ENCODE measurements at places on chromosomes 13 and 19.

- no peak for DNase-seq
Measured at GRCh38 chr19:57566396-57567265, 7.0 kb upstream of the ZNF550 start.

DNA sequence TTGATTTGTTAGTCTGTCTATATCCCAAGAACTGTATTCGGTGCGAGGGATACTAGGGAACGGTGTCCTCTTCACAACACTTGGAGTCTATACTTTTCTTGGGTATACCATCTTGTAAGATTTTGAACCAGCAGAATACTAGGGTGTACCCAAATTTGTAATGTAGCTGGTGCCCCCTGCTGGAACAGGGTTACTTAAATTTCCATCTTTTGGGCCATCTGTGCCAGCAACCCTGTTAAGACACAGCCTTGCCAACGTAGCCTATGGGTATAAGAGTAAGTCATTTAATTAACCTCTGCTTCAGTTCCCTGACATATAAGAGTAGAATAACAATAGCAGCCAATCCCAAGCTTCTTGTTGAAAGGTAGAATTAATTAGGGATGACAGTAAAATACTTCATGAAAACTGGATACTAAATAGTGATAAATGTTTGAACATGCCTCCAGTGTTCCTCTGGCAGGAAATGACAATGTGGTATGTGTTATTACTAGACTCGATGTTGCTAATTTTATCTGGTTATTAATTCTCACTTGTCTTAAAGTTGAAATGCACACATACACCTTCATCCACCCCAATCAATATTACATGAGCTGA, 607.6 kb downstream of the FGF9 start:
- peak; percentile 19 for DNase-seq

DNA sequence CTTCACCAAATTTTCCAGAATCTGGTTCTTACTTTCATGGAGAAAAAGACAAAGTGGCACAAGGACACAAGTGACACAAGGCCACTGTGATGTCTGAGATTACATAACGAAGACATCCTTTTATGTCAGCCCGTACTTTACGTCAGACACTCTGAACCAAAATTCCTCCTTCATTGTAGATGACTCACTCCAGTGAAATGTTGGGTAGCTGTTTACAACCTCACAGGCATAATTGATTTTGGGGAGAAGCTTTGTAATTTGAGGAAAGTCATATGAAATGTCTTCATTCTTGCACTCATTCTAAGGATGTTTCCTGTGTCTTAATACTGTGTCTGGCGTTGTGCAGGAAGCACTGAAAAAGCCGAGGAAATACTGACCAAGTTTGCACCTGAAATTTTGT, 20.0 kb upstream of the LGALS14 start:
- no peak for DNase-seq

DNA sequence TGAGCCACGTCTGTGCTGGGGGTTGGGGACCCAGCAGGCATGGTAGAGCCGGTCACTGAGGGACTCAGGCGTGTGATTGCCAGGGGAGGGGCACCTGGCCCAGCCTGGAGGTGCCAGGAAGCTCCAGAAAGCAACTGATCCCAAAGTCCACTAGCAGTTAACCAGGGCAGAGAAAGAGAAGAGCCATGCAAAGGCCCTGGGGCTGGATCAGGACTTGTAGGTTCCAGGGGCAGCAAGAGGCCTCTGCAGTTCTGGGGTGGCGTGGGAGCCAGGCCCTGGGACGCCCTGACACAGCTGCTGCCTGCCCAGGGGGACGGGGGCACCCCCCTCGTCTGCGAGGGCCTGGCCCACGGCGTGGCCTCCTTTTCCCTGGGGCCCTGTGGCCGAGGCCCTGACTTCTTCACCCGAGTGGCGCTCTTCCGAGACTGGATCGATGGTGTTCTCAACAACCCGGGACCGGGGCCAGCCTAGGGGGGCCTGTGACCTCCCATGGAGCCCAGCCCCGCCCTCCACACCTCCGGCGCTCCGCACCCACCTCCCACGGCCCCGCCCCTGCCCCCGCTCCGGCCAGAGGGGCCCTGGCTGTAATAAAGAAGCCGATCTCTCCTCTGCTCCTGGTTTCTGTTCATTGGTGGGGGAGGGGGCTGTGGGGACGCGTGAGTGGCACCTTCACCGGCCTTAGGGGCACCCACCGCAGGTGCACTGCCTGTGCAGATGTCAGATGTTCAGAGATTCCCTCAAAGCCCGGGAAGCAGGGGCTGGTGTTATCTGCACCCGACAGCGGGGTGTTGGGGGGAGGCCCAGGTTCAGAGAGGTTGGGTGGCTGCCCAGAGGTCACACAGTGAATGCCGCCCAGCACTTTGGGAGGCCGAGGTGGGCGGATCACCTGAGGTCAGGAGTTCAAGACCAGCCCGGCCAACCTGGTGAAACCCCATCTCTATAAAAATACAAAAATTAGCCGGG, 4.1 kb downstream of the AZU1 start:
- DNase-seq, result peak; percentile 21

DNA sequence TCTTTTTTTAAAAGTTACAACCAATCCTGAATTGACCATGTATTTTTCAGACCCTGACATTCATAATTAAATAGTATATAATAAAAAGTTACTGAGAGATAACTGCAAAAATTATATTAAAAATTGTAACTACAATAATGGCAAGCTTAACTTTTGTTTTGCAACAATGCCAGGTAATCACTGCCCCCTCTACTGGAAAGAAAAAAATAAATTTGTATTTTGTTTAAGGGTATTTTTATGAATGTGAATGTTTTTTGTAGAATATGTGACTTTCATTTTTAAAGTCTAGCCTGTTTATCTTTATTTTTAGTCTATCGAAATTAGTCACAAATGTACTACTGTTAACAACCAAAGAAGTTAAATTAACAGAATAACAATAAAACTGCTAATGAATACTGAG, 21.7 kb downstream of the MRPS31 start:
- no peak for DNase-seq

- DNase-seq, result no peak
Measured at GRCh38 chr19:10604460-10604980, 17.4 kb upstream of the AP1M2 start.

GRCh38 chr19:13006431-13007281, 11.4 kb downstream of the NFIX start:
- peak; percentile 55 for DNase-seq

GRCh38 chr19:29446361-29446760, 79.4 kb upstream of the VSTM2B start:
- DNase-seq, result no peak

DNA sequence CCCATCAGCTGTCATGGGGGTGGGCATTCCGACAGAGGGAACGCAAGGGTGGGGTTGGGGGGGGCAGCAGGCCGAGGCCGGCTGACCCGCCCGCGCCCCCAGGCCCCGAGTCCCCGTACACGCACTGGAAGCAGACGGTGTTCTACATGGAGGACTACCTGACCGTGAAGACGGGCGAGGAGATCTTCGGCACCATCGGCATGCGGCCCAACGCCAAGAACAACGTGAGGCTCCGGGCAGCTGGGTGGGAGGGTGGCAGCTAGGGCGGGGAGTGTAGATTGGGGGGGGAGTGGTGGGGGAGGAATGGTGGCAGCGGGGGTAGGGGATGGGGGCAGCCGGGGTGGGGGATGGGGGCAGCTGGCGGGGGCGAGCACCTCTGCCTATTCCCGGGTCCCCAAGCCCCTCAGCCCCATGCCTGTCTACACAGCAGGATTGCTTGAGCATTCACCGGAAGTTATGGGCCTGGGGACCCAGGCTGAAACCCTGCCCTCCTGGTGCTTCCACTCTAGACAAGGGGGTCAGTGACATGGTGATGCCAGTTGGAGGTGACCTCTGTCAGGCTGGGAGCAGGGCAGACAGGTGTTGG, 2.8 kb upstream of the ADM5 start:
- no peak for DNase-seq

DNA sequence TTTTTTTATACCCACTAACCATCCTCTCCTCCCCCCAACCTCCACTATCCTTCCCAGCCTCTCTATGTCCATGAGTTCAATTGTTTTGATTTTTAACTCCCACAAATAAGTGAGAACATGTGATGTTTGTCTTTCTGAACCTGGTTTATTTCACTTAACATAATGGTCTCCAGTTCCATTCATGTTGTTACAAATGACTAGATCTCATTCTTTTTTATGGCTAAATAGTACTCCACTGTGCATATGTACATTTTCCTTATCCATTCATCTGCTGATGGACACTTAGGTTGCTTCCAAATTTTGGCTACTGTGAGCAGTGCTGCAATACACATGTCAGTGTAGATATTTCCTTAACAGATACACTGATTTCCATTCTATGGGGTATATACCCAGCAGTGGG, 24.9 kb upstream of the ACP7 start:
- no peak for DNase-seq

DNA sequence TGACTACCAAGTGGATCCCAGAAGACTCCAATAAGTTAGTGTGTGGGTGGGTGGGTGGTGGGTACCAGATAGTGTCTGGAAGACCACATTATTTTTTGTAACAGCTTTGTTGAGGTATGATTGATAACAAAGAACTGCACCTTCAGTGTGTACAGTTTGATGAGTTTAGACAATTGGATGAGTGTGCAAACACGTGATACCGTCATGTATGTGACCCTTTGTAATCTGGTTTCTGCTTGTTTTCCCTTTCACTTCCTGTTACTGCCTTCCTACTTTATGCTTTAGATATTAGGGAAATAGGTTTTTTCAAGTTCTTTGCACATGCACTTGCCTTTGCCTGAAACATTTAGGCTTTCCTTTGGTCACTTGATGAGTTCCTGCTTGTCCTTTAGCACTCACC, 8.5 kb downstream of the RPL21 start:
- DNase-seq, result no peak

- DNase-seq, result no peak
Measured at GRCh38 chr19:5652261-5652660, 28.1 kb downstream of the MICOS13 start.

- no peak for DNase-seq
Measured at GRCh38 chr19:47446534-47447469, 24.9 kb downstream of the SLC8A2 start.

- DNase-seq, result no peak
Measured at GRCh38 chr13:102698649-102698980, 3.8 kb upstream of the METTL21C start.

DNA sequence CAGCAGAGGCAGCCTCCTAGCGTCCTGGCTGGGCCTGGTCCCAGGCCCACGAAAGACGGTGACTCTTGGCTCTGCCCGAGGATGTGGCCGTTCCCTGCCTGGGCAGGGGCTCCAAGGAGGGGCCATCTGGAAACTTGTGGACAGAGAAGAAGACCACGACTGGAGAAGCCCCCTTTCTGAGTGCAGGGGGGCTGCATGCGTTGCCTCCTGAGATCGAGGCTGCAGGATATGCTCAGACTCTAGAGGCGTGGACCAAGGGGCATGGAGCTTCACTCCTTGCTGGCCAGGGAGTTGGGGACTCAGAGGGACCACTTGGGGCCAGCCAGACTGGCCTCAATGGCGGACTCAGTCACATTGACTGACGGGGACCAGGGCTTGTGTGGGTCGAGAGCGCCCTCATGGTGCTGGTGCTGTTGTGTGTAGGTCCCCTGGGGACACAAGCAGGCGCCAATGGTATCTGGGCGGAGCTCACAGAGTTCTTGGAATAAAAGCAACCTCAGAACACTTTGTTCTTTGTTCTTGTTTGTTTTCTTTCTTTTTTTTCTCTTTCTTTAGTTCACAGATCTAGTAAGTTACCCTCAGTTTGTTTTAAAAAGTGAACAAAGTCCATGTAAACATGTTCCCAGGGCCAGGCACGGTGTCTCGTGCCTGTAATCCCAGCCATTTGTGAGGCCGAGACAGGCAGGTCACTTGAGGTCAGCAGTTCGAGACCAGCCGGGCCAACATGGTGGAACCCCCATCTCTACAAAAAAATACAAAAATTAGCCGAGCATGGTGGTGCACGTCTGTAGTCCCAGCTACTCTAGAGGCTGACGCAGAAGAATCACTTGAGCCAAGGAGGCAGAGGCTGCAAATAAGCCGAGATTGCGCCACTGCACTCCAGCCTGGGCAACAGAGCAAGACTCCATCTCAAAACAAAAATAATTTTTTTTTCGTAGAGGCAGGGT, 10.2 kb downstream of the ANGPTL4 start:
- peak; percentile 30 for DNase-seq

DNA sequence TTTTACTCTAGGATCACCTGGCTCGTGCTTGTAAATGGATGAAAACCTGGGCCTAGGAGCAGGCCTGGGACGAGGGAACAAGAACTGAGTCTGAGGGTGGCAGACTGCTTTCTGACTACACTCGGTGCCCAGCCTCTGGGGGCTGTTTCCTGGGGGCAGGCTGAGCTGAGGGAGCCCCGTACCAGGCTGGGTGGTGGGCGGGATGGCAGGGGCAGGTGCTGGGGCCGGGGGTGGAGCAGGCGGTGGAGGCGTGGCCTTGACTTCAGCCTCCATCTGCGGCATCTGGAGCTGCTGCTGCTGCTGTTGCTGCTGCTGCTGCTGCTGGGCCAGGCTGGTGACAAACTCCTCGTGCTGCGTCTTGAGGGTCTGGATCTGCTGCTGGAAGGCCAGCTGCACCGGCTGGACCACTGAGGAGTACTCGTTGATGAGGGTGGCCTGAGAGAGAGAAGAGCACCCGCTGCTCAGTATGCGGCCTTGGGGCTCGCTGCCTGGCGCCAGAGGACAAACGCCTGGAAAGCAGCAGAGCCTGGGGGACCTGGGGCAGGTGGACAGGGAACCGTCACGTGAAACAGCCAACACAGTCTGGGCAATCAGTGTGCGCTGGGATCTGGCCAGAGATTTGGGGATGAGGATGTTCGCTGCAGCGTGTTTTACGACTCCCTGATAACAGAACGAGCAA, 12.6 kb downstream of the CHERP start:
- no peak for DNase-seq

- DNase-seq, result no peak
Measured at GRCh38 chr19:35848486-35848885, 3.8 kb downstream of the NPHS1 start.

GRCh38 chr13:25085125-25085742, 10.7 kb upstream of the PABPC3 start:
- peak; percentile 20 for DNase-seq

DNA sequence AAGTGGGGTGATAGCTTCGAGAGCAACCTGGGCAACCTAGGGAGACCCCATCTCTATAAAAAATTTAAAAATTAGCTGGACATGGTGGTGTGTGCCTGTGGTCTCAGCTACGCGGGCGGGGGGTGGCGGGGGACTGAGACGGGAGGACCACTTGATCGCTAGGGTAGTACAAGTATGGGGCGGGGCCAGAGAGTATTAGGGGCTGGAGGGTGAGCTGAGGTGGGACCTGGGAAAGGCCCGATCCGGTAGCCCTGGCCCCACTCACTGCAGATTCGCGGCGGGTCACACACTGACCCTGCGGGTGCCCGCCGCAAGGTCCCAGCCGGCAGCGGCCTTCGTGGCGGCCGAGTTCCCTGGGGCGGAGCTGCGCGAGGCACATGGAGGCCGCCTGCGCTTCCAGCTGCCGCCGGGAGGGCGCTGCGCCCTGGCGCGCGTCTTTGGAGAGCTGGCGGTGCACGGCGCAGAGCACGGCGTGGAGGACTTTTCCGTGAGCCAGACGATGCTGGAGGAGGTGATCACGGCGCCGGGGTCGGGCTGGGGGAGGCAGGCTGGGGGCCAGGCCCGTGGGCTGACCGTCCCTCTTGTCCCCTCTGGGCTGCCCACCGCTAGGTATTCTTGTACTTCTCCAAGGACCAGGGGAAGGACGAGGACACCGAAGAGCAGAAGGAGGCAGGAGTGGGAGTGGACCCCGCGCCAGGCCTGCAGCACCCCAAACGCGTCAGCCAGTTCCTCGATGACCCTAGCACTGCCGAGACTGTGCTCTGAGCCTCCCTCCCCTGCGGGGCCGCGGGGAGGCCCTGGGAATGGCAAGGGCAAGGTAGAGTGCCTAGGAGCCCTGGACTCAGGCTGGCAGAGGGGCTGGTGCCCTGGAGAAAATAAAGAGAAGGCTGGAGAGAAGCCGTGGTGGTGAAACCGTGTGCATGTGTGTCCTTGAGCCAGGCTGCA, 2.0 kb upstream of the ARHGAP45 start:
- DNase-seq, result peak; percentile 59

- no peak for DNase-seq
Measured at GRCh38 chr19:17765069-17765618, 13.9 kb downstream of the FCHO1 start.
